ENCODE measurements at places on chromosomes 16 and 17.

GRCh38 chr17:50354198-50354597 lies 8.3 kb downstream of the XYLT2 start:
- DNase-seq: no peak

DNA sequence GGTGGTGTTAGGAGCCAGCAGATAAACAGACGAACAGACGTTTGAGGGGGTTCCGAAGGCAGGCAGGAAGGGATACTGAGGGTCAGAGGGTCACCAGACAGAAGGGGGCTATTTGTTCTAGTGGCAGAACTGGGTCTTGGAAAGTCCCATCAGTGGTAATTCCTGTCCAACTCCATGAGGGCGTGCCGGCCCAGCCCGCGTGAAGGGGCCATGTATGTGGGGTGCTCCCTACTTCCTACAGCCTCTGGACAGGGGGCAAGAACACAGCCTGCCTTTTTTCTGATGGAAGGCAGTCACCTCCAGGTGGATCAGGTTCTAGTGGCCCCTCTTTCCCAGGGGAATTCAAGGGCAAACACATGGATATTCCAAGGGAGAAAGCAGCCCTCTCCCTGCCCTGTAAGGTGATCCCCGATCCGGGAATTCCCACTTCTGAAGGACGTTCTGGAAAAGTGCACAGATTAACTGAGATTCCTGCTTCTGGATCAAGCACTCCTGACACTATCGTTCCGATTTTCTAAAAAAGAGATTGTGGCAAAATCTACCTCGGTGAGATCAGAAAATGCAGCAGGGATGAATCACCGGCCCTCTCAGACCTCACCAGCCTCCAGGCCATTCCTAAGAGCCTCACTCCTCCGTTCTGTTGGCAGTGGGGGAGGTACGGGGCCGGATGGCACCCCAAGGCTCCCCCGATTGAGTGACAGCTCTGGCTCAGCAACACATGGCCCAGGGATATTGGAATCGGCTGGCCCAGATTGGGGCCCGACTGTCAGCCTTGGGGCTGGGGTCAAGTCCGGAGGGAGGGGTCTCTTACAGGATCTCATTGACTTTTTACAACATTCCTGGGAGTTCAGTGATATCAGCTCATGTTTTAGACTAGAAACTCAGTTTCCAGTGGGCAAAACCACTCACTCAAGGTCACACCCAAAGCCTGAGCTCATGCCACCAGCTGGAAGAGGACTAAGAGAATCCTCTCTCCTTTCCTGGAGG lies 12.4 kb downstream of the STX1B start:
- DNase-seq: no peak

- no peak for DNase-seq
Measured at GRCh38 chr17:51056813-51057510, 63.7 kb downstream of the SPAG9 start.

- DNase-seq: no peak
Measured at GRCh38 chr17:37702598-37702997, 42.3 kb downstream of the HNF1B start.
